Activated T-cell treated with anti-CD3 and anti-CD28 coated beads for 48 hours (primary cell): ENCODE measurements at places on chromosomes 1 and 21.
A peak's percentile ranks its signal among the peaks of the same experiment; 100 is the strongest.

GRCh38 chr1:202029171-202029665, 18.8 kb downstream of the ELF3 start:
- DNase-seq: no peak

- DNase-seq: no peak
Observed at GRCh38 chr1:152251391-152251790, 27.4 kb upstream of the HRNR start.

GRCh38 chr1:117499071-117499470, 106.8 kb upstream of the TENT5C start:
- no peak for DNase-seq

GRCh38 chr1:1225913-1226312, 5.9 kb downstream of the SDF4 start:
- DNase-seq: no peak

DNA sequence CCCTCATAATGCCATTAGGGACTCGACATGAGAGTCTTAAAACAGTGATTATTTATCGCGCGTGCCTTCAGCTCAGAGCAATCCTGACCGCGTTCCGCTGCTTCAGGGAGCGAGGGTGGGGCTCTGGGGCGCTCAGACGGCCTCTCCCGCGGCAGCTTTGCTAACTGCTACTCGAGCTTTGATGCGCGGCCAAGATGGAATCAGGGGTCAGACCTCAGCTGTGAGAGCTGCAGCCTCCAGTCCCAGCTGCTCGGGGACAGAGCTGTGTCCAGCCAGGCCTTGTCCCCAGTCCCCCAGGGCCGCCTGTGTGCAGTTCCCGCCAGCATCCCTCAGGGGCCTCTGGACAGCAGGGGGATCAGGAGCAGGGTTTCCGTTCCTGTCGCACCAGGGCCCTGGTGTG, 104.6 kb upstream of the TTC34 start:
- no peak for DNase-seq

DNA sequence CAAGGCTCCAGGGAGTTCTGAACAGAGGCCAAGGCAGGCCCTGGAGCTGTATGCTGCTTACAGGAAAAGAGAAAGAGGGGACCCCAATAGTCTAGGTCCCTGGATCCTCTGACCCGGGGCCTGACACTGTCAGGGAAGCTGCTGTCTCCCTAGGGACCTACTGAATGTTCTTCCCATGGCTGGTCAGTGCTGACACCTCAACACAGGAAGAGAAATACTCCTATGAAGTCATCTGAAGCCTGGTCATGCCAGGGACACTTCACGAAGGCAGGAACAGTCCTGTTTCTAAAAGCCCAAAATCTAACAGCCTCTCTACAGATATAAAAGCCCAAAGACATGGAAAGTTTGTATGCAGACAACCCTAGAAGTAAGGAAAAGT, 1.7 kb upstream of the LAD1 start:
- DNase-seq: no peak

DNA sequence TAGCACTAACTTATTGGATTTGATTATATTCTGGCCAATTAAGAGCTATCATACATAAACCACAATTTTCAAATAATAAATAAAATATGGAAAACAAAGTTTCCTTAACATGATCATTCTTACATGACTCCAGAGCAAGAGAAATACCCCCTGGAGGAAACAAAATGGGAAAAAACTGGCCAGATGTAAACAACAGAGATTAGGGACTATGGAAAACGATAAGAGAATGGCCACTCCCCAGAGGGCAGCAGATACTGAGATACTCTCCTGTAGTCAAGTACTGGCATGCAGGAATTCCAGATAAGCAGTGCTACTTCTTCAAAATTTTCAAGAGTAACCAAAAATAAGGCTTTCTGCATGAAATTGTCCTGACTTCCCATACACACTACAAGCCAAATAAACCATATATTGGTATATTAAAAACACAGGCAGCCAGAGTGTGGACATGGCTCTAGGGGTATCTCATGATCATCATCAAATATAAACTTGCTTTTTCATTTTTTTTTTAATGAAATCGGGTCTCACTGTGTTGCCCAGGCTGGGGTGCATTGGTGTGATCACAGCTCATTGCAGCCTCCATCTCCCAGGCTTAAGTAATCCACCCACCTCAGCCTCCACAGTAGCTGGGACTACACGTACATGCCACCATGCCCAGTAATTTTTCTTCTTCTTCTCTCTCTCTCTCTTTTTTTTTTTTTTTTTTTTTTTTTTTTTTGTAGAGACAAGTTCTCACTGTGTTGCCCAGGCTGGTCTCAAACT, 118.5 kb downstream of the EIF4G3 start:
- no peak for DNase-seq

GRCh38 chr1:12166834-12167492, at the start of gene TNFRSF1B:
TSS of gene TNFRSF1B (plus strand) at chr1:12166991. CDS start at chr1:12167092, 101 bp downstream.
- peak; percentile 78 for DNase-seq

GRCh38 chr1:53321366-53321765, 6.5 kb downstream of the LRP8 start:
- DNase-seq: no peak

DNA sequence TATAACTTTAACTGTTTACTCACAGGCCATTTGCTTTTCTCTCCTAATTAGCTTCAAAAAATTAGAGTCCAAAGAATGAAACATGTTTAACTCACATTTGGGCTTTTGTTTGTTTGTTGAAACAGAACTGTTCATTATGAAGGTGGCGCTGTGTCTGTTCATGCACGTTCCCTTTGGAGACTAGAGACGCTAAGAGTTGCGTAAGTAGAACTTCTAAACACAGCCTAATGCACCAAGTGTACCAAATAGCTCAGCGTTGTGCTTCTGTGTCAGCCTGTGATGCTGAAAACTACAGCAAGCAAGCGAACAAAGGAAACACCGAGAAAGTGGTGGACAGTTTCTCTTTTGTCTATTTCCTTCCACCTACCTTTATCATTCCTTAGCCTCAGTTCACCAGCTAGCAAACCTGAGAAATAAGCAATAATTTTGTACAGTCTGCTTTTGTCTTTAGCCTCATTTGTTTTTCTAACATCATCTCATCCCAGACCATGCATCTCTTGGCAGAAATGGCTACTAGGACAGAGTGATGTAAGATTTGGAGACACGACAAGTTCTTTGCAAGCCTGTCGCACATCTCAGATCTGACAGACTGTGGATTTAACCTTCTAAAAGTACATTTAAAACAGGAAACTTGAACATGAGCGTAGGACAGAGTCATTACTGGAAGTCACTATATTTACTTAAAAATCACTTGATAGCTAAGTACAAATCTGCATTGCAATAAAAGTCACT, 375.1 kb downstream of the RYR2 start:
- DNase-seq: no peak

DNA sequence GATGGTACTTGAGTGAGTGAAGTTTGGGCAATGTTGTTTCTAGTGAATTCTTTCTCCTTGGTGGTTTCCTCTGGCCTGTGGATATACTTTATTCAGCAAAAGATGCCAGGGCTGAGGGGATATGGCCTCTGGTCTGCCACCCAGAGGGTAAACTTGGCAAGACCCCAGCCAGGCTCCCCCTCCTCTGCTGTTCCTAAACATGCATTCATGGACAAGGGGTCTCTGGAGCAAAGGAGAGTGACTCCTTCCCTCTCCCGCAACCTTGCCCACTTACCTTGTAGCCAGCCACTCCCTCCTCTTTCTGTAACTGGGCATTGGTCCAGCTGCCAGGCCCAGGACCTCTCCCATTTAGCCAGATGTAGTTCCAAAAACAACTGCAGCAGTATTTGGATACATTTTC, 43.8 kb downstream of the RUNX3 start:
- DNase-seq: no peak

GRCh38 chr1:24972221-24972914, 42.3 kb upstream of the RUNX3 start:
- no peak for DNase-seq

DNA sequence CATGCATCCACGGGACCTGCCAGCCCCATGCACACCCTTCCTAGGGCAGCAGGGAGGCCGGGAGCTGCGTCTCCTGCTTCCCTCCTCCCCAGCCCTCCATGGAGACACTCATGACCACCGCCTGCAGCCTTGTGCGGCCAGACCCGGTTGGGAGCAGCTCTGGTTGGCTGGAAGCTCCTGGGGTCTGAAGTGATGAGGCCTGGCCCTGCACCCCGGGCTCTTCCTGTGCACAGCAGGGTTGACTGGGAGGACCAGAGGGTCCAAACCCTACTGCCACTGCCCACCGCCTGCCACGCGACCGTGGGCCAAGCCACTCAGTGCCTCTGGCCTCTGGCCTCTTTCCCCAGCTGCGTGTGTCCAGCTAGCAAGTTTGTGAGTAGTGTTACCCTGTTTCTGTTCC, 111.1 kb upstream of the COL6A1 start:
- no peak for DNase-seq

DNA sequence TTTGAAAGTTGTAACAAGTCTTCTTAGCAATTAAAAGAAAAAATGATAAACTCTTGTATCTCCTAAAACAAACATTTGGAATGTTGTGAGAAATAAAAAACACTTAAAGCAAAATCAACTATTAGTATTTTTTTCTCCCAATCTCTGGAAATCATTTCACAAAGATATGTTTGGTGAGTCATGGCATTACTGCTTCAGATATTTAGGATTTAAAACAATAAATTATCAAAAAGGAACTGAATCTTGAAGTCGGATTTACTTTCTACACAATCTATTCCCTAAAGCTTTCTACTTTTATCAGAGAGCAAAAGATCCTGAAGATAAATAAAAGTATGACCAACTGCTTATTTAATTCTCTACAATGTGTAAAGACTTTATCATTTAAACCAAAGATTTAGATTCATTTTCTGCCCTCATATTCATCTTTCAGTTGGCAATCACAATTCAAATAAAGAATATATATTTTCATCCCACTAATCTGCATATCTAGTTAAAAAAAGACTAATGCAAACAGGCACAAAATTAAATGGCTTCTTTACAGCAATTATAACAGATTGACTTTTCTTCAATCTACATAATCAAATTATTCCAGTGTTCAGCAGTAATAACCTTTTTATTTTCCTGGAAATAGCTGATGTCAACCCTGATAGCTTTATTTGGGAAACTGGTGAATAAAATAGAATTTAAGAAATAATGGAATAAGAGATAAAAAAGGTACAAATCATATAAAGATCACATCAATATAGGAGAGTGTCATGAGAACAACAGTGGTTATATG, 230.0 kb downstream of the COP1 start:
- DNase-seq: no peak

- no peak for DNase-seq
Observed at GRCh38 chr1:180918519-180918918, 5.8 kb downstream of the KIAA1614 start.

GRCh38 chr21:31043471-31043870, 5.2 kb upstream of the KRTAP19-8 start:
- DNase-seq: no peak

GRCh38 chr1:150159550-150159949, 9.8 kb downstream of the PLEKHO1 start:
- DNase-seq: no peak

GRCh38 chr1:43861988-43862735, 71.4 kb upstream of the ARTN start:
- DNase-seq: no peak

- no peak for DNase-seq
Observed at GRCh38 chr1:23149114-23149513, 19.5 kb downstream of the LUZP1 start.

GRCh38 chr21:25895565-25896205, 160.9 kb downstream of the GABPA start:
- no peak for DNase-seq

GRCh38 chr1:15176898-15177665, 23.5 kb downstream of the TMEM51 start:
- no peak for DNase-seq

- no peak for DNase-seq
Observed at GRCh38 chr1:34906222-34906621, 23.2 kb downstream of the DLGAP3 start.

DNA sequence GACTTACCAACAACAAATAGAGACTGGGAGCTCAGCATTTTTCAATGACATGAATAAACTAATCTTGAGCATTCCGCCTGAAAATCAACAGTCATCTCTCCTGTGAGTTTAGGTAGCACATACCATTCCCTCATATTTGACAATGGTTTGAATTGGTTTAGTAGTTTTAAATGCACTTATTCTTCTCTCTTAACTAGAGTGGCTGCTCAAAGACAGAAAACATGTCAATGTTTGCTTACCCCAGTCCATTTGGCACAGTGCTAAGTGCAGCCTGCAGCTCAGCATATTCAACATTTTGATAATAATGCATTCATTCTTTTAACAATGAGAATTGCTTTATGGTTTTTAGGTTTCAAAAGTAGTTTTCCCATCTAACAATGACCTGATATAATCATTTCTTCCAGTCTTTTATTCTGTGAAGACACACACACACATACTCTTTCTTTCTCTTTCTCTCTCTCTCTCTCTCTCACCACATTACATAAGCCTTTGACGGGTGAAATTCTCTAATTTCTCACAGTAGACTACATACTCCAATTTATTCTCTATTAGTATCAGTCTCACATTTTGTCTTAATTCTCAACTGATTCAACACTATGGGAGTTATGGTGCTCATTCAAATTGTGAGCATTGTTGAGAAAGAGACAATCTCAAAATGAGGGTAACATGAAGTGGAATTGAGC, 432.3 kb downstream of the LRRIQ3 start:
- DNase-seq: no peak

GRCh38 chr1:91201176-91201575, 179.3 kb upstream of the ZNF644 start:
- DNase-seq: no peak

- no peak for DNase-seq
Observed at GRCh38 chr1:45403718-45404117, 63.5 kb upstream of the MUTYH start.

- no peak for DNase-seq
Observed at GRCh38 chr1:10530281-10530740, 55.6 kb downstream of the PEX14 start.

GRCh38 chr1:34924759-34925555, 4.5 kb downstream of the DLGAP3 start:
- DNase-seq: peak; percentile 49

- no peak for DNase-seq
Observed at GRCh38 chr1:66671455-66671854, 80.8 kb upstream of the DYNLT5 start.

- no peak for DNase-seq
Observed at GRCh38 chr1:216576234-216576937, 146.8 kb downstream of the ESRRG start.

- DNase-seq: no peak
Observed at GRCh38 chr1:150995896-150996295, 10.8 kb downstream of the MINDY1 start.

DNA sequence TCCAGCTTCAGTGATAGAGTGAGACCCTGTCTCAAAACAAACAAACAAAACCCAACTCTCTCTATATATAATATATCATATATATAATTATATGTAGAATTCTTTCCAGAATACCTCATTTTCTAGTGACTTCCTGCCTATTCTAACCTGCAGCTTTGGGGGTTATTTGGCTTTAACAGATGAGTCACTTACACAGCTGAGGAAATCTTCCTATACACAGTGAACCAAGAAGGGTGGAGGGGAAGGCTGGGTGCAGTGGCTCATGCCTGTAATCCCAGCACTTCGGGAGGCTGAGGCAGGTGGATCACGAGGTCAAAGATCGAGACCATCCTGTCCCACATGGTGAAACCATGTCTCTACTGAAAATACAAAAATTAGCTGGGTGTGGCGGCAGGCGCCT, 9.2 kb downstream of the RAB29 start:
- DNase-seq: no peak
